ENCODE measurements at places on chromosomes 1 and 21.
A peak's percentile ranks its signal among the peaks of the same experiment; 100 is the strongest.

- no peak for DNase-seq
Measured at GRCh38 chr21:41837756-41838297, 41.3 kb downstream of the PRDM15 start.

DNA sequence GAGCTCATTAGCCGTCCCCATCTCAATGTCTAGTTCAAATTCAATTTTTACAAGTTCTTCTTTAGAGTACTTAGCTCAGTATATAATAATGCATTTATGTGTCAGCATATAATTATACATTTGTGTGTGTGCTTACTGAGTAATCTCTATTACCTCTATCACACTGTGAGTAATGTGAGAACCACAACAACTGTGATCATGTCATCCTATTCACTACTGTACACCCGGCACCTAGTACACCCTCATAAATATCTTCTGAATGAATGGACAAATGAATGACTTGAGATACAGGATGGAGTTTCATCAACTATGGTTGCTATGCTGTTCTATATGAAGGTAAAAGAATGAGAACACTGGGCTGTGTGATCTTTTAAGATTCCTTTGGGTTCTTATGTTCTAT lies 124.0 kb downstream of the GPATCH2 start:
- DNase-seq, result no peak

DNA sequence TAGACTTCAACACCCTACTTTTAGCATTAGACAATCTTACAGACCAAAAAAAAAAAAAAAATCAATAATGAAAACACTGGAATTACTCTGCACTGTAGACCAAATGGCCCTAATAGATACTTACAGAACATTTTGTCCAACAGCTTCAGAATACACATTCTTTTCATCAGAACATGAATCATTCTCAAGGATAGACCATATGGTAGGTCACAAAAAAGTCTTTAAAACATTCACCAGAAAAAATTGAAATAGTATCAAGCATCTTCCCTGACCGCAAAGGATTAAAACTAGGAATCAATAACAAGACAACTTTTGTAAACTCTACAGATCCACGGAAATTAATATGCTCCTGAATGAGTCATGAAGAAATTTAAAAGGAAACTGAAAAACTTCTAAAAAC lies 22.5 kb downstream of the ZNF670 start:
- no peak for DNase-seq

DNA sequence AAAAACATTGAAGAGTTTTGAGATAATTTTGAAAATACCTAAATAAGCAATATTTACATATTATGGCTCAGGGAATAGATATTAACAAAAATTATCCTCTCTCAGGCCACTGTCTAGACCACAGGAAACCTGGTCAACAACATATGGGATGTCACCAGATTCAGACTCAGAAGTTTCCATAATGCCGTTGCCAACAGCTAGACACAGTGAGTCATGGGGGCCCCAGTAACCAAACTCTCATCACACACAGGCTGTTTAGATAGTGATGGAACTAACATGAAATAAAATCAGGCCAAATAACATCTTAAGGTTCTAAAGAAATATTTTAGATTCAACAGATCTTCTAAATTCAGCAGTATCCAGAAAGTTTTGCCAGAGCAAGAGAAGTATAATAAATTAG lies 681.7 kb upstream of the ADAMTS5 start:
- DNase-seq, result no peak

DNA sequence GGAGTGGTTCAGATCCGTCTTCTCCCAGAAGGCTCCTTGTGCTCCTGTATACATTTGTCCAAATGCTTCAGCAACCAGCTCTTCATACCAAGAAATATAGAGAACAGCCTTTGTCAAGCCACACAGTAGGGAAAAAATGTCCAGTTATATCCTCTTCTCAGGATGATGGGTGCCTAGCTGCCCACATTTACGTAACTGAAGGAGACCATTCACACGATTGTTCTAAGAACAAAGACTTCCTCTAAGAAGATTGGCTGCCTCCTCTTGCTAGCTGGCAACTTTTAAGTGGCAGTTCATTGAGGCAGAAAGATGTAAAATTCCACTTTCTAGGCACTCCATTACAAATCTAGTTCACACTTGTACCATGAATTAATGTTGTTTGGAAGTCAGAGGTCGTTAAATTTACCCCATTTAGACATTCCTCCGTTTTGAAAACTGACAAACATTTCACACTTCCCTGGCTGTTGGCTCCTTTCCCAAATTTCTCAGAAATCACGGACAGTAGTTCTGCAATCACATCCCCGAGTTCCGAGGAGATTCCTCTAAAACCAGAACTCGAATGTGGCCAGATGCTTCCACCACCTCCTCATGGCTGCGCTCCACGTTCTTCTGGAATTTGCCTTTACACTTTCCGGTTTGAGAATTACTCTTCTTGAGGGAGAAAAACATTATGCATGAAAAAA lies 45.6 kb upstream of the CSF1 start:
- no peak for DNase-seq

GRCh38 chr1:198619375-198620140 lies 19.3 kb upstream of the PTPRC start:
- no peak for DNase-seq

- peak; percentile 92 for DNase-seq
Measured at GRCh38 chr1:211613108-211613947, 34.4 kb upstream of the SLC30A1 start.

DNA sequence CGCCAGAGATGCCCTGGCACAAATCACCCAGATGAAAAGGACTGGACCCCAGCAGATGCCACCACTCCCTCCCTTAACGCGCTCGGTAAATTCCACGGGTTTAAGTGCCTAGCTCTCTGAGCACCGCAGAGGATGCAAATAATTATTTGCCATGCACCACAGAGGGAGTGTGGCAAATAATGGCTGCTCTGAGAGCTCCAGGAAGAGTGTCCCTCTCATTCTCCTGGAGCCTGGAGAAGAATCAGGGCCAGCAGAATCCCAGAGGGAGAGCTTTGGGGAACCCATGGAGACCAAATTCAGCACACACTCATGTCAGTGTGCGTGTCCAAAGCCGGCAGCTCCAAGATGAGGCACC lies 667 bp downstream of the HHIPL2 start:
- DNase-seq, result no peak

DNA sequence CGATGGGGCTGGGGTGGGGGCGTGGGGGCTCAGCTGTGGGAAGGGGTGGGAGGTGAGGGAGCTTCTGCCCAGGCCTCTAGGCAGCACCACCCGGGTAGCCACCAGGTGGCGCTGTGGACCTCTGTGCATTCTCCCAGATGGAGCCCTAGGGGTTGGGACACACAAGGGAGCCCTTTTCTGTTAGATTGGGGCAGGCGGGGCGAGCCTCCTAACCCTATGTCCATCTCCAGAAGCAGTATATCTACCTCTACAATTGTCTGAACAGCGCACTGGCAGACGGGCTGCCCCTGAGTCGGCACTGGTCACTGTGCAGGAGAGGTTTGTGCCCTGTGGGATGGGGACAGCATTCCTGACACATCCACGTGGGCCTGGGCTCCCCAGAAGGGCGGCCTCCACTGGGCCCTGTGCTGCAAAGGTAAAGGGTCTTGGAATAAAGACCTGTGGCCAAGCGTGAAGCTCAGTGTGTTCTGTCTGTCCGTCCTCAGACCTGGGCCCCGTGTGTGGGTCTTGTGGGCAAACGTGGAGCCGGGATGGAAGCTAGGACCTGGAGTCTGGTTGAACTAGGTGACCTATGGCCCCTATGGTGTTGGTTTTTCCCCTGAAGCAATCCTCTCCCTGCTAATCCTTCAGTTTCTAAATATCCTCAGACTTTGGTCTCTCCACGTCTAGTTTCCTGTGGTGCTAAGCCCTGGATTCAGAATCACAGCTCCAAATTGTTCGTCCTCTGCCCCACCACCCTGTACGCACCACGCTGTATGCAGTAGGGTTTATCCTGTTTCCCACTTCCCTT lies 4.4 kb upstream of the LGR6 start:
- DNase-seq, result peak; percentile 90

GRCh38 chr1:84370831-84371394 lies 27.4 kb upstream of the DNASE2B start:
- no peak for DNase-seq

- no peak for DNase-seq
Measured at GRCh38 chr1:213666113-213666512, 321.7 kb upstream of the PROX1 start.

GRCh38 chr1:110228381-110228780 lies 18.3 kb downstream of the KCNC4 start:
- DNase-seq, result no peak

- no peak for DNase-seq
Measured at GRCh38 chr1:18546026-18546425, 65.3 kb downstream of the KLHDC7A start.

- DNase-seq, result peak; percentile 76
Measured at GRCh38 chr1:41728403-41729202, 190.1 kb downstream of the HIVEP3 start.

DNA sequence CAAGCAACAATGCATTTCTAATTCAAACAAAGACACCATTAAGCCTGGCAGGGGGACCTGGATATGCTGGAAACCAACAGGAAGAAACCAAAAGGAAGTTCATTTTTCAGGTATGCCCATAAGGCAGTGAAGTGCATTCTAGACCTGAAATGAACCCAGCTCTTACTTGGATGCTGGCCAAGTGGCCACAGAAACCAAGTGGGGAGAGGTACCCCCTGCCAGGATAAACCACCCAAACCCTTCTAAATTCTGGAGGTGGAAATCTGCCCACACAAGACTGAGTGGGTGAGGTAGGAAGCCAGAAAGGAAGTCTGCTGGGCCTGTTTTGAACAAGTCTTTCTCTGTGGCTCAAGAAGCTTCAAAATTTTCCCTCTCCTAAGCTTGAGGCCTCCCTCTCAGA lies 2.6 kb downstream of the CD5L start:
- DNase-seq, result no peak

DNA sequence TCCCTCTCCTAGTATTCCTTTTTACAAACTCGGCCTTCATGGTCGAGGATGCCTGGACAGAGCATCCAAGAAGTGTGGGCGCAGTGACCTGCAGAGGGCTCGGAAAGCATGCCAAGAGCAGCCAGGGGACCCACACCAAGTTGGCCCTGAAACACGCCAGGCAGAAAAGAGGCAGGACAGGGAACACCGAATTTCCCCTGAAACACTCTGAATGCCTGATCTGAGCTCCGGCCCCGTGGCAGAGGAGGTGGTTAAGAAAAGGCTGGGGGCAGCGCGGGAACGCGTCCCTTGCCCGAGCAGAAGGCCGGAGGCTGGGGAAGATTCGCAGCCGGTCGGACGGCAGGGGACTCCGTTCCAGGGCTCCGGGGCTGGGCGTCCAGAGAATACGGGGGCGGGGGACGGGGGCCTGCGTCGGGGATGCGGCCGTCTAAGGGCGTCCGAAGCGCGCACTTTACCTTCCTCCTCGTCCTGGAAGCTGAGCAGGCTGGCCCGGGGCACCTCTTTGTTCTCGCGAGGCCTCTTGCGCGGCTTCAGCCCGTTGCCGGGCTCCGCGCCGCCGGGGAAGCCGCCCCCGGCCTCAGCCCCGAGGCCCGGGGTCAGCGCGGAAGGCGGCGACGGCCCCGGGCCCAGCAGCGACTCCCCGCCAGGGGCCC lies 558 bp downstream of the PAXBP1 start:
- peak; percentile 76 for DNase-seq

- no peak for DNase-seq
Measured at GRCh38 chr1:234748066-234748465, 138.1 kb upstream of the IRF2BP2 start.

GRCh38 chr1:89701746-89702241 lies 68.9 kb downstream of the LRRC8C start:
- no peak for DNase-seq

DNA sequence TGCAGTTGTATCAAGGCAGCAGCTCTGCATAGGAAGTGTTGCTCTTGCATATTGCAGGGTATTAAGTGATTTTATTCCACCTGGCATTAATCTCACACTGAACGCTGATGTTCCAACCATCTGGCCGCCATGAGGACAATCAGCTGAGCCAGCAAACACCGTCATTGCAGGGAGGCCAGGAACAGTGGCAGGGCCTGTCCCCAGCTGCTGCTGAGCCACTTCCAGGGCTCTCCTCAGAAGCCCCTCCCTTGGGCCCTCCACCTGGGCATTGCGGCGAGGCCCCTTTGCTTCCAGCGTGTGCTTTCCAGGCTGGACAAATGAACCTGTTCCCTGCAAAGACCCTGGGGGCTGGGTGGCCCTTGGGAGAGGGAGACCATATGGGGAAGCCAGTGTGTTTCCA lies 171.6 kb upstream of the C1orf174 start:
- DNase-seq, result no peak

- peak; percentile 94 for DNase-seq
Measured at GRCh38 chr1:227934476-227935313, 13.0 kb downstream of the WNT9A start.

Measured in islet precursor cell (in vitro differentiated cells).